ENCODE measurements at places on chromosomes 12 and 14.

- no peak for DNase-seq
Measured at GRCh38 chr12:91219511-91219910, 36.9 kb upstream of the DCN start.

GRCh38 chr14:88008039-88008742, 3.3 kb downstream of the GPR65 start:
- no peak for DNase-seq

DNA sequence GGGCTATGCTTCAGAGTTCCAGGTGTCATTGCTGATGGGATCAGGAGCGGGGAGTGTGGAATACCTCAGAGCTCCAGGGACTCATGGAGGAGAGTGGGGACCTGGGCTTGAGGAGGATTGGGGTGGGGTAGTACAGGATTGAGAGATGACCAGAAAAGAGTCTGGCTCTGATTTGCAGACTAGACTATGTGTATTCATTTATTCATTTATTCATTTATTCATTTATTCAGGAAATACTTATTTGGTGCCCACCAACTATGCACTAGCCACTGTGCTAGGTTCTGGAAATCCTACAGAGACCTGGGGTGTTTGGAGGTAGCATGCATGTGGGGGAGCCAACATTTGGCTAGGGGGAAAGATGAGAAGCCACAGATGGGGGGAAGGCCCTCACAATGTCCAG, 871 bp upstream of the KRT83 start:
- no peak for DNase-seq

DNA sequence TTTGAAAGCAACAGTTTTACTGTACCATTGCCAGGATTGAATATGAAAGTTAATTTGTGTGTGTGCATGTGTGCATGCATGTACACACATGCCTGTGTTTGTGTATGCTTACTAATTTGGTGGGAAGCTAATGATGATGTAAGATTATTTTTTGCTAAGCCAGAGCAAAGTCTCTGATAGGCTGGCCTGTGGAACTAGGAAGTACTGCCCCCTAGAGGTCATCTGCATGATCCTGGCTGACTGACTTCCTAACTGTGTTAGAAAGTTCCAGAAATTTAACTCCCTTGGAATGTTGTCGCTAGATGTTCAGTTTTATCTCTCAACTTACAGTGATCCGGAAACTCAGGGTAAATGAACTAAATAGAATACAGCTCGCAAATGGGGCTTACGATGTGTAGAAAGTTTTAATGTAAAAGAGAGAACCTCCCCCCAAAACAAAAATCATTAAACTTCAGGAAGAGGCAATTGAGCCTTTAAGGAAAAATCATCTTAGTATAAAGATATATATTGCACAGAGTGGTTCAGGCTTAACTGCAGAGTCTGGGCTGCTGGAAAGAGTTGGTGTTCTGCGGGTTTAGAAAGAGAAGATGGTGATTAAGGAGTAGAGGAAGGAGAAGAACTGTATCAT, 34.3 kb upstream of the SLC38A1 start:
- DNase-seq, result peak; percentile 54

GRCh38 chr14:93044556-93044955, 71.2 kb downstream of the ITPK1 start:
- no peak for DNase-seq

DNA sequence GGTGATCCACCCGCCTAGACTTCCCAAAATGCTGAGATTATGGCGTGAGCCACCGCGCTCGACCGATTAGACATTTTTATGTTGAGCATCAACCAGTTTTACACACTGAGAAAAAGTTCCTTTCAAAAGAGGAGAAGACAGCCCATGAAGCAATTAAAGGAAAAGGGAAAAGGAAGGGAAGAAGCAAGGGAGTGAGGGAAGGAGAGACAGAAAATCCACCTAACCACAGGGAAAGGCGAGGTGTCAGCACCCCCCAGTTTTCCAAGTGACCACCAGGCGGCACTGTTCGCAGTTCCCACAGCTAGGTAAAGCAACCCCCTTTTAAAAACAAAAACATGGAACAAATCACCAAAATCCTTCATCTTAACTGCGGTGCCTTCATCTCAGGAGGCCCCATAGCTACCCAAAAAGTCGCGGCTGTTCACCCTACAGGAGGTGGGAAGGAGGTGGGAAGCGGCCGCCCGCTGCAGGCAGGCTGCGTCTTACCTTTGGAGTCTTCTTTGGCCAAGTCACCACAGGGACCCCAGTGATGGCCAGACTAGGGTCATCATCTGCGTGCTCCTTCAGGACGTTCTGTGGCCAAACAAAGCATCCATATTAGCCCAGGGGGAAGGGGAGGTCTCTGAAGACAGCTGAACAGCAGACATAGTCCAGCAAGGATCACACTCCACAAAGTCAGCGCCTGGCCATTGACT, 86.6 kb downstream of the KDM2B start:
- DNase-seq, result peak; percentile 73

DNA sequence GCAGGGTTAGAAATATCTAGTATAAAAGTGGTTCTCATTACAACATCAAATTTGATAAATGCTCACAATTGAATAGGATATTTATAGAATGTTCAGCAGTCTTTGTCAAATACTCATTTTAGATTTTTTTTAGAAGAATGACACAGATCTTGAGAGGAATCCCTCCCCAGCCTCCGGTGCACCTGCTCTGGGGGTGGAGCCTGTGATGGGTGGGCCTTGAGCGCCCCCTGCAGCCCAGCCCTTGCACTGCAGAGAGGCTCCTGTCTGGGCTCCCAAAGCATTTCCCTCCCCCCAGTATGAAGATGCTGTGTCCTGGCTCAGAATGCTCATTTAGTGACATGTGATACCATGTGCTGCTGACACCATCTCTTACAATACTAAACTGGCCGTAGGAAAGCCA, 792.3 kb downstream of the TMEM121 start:
- peak; percentile 57 for DNase-seq

GRCh38 chr12:111156304-111156703, 212.6 kb downstream of the PHETA1 start:
- no peak for DNase-seq

- no peak for DNase-seq
Measured at GRCh38 chr14:56005191-56006053, 112.8 kb upstream of the PELI2 start.

GRCh38 chr12:24118668-24119067, 169.2 kb upstream of the SOX5 start:
- no peak for DNase-seq

DNA sequence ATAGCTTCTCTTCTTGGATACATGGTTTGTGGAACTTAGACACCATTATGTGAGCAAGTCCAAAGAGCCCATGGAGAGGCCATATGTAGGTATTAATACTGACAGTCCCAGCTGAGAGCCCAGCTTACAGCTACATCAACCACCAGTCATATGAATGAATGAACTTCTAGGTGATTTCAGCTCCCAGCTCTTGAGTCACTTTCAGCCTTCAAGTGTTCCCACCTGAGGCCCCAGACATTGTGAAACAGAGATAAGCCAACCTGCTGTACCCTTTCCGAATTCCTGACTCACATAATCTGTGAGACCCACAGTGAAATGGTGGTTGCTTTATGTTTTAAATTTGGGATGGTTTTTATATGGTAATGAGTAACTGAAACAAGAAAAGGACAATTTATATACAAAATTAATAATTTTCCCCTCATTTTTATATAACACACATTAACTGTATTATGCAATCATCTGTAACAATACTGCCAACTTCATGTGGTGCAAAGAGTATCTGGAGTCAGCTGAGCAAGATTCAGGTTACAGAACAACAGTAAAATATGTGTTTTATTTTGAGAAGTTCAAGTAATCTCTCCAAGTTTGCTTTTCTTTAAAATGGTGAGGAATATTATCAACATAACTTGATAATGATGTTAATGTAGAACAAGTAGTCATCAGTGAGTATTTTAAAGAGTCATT, 27.7 kb upstream of the FBXO33 start:
- no peak for DNase-seq

GRCh38 chr12:105721891-105722290, 391.4 kb downstream of the C12orf75 start:
- DNase-seq, result no peak

DNA sequence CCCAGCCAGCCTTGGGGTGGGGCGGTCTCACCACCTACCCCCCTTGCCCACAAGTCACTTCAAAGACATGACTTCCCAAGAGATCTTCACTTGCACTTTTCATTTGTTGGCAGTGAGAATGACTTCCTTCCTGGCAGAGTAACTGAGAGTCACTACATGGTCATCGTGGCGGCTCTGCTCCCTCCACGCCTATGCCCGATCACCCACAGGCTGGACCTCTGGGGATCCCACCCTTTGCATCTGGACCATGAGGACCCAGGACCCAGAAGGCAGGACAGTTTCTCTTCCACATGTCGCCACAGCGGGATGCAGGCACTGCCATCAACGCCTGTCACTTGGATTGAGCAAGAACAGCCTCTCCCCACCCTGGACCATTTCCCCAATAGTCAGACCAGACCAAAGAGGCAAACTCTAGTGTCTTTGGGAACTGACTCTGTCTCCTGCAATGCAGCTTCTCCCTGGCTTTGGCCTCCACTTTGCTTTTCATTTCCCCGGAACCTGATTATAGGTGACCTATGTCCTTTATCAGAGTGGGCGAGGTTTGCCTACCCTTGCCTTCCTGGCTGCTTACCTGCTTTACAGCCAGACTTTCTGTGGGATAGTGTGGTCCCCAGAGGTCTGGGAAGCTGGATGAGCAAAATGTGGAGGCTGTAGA, 3.6 kb downstream of the VDR start:
- no peak for DNase-seq

- no peak for DNase-seq
Measured at GRCh38 chr12:1291601-1292332, 300.7 kb downstream of the ERC1 start.

GRCh38 chr12:44143175-44143574, 307.3 kb downstream of the TMEM117 start:
- no peak for DNase-seq

DNA sequence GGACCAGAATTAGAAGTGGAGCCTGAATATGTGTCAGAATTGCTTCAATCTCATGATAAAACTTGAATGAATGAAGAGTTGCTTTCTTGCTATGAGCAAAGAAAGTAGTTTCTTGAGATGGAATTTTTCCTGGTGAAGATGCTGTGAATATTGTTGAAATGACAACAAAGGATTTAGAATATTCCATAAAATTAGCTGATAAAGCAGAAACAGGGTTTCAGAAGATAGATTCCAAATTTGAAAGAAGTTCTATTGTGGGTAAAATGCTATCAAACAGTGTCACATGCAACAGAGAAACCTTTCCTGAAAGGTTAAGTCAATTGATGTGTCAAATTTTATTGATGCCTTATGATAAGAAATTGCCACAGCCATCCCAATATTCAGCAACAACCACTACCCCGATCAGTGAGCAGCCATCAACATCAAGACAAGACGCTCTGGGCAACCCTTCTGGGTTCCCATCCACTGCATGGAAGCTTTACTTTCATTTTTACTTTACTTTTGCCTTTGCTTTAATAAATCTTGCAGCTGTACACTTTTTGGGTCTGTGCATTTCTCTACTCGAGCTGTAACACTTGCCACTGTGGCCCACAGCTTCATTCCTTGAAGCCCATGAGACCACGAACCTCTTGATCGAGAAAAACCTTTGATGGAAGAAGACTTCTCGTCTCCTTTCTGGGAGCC, 104.0 kb upstream of the SSTR1 start:
- DNase-seq, result no peak

DNA sequence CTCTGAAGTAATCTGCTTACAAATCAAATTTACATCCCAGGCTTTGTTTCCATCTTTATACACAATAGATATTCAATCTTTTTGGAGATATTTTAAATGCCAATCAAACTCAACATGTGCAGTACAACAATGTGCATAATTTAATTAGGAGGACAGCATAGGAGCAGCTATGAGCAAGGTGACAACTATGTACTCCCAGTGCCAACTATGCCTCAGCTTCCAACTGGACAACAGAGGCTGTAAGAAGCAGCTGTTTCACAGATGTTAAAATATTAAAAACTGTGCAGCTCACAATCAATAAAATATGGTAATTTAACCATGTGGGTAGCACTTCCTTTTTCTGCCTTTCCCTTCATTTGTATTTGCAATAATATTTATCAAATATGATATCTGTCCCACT, 99.9 kb downstream of the ST8SIA1 start:
- DNase-seq, result no peak

DNA sequence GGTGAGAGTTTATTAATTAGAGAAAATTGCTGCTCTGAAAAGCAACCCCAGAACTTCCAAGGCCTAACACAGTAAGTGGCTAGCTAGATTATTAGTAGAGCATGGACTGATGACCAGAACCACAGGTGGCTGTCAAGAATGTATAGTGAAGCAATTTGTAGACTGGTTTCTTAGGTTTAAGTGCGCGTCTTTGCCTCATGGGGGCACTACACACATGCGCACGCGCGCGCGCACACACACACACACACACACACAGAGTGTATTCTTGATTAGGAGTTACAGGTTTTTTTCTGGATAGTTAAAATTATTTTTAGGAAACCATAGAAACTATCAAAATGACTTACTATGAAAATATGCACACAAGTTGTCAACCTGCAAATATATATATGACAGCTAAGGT, 66.5 kb downstream of the BHLHE41 start:
- no peak for DNase-seq

- no peak for DNase-seq
Measured at GRCh38 chr14:104717646-104718045, 6.4 kb upstream of the ADSS1 start.

DNA sequence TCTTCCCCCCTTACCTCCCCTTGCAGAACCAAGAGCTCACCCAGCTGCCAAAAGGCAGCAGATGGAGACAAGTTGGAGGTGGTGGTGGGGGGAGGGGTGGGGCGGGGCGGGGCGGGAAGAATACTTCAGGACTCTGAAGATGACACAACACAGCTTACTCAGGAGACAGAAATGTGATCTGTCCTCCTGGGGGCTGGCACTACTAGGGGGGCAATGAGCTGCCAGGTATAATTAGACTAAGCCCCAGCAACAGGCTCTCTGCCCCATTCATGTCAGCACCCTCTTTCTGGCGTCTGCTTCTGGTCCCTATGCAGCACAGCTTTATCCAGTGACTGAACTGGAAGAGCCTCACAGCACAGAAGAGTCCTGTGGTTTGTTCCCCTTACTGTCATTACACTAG, 407.0 kb downstream of the MED13L start:
- DNase-seq, result no peak

- no peak for DNase-seq
Measured at GRCh38 chr12:92676710-92677109, 26.1 kb upstream of the PLEKHG7 start.

DNA sequence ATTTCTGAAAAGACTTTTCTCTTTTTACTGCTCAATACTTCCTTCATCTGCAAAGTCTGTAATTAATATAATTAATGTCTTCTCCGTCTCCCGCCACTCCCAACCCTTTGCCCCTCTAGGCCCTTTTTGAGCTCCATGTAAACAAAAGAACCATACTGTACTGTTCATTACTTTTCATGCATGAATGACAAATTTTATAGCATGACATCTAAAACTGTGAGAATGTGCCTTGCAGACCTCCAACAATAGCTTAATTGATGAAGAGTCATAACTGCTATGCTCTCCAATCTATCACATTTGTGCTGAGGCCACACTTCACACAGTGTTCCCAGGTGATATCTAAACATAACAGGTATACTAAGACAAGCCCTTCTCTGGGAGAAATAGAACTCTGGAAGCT, 1122.7 kb upstream of the ATXN7L3B start:
- no peak for DNase-seq

GRCh38 chr12:108589840-108590229, 8.0 kb downstream of the TMEM119 start:
- no peak for DNase-seq

- no peak for DNase-seq
Measured at GRCh38 chr14:46480817-46481216, 170.8 kb downstream of the RPL10L start.
